ENCODE measurements at places on chromosomes 11 and 22.
A peak's percentile ranks its signal among the peaks of the same experiment; 100 is the strongest.

- DNase-seq = no peak
Measured at GRCh38 chr11:44179173-44179572, 83.7 kb downstream of the EXT2 start.

- no peak for DNase-seq
Measured at GRCh38 chr11:130672911-130673310, 224.5 kb downstream of the ADAMTS15 start.

DNA sequence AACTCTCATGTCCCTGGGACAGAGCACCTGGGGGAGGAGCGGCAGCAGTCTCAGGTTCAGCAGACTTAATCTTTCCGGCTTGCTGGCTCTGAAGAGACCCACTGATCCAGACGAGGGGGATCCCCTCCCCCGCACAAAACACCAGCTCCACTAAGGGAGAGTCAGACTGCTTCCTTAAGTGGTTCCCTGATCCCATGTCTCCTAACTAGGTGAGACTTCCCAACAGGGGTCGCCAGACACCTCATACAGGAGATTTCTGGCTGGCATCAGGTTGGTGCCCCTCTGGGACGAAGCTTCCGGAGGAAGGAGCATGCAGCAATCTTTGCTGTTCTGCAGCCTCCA lies 157.2 kb upstream of the TMEM45B start:
- DNase-seq = peak; percentile 40

- DNase-seq = no peak
Measured at GRCh38 chr11:132343445-132344175, 973.2 kb downstream of the NTM start.

DNA sequence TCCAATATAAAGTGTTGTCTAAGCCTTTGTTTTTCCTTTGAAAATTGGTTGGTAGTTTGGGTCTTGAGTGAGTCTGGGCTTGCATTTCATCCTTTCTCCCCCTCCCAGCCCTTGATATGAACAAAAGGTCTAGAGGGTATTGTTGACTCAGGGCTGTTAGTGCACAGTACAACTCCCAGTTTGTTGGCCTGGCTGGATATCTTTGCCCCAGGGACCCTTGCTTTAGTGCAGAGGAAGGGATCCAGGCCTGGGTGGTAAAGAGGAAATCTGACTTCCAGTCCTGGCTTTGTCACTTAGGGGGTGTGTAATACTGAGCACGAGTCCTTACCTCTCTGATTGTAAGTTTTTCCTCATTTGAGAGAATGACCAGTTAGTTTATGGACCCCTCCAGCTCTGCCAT lies 330.4 kb downstream of the TMEM135 start:
- no peak for DNase-seq

GRCh38 chr22:21451545-21452520 lies 15.4 kb upstream of the TMEM191C start:
- no peak for DNase-seq

- no peak for DNase-seq
Measured at GRCh38 chr11:118892514-118892913, 8.8 kb downstream of the CXCR5 start.

- no peak for DNase-seq
Measured at GRCh38 chr22:33823552-33823951, 96.7 kb downstream of the LARGE1 start.

GRCh38 chr11:12216671-12217374 lies 106.4 kb downstream of the MICAL2 start:
- DNase-seq = no peak

GRCh38 chr22:29705651-29706050 lies 14.2 kb upstream of the CABP7 start:
- no peak for DNase-seq

DNA sequence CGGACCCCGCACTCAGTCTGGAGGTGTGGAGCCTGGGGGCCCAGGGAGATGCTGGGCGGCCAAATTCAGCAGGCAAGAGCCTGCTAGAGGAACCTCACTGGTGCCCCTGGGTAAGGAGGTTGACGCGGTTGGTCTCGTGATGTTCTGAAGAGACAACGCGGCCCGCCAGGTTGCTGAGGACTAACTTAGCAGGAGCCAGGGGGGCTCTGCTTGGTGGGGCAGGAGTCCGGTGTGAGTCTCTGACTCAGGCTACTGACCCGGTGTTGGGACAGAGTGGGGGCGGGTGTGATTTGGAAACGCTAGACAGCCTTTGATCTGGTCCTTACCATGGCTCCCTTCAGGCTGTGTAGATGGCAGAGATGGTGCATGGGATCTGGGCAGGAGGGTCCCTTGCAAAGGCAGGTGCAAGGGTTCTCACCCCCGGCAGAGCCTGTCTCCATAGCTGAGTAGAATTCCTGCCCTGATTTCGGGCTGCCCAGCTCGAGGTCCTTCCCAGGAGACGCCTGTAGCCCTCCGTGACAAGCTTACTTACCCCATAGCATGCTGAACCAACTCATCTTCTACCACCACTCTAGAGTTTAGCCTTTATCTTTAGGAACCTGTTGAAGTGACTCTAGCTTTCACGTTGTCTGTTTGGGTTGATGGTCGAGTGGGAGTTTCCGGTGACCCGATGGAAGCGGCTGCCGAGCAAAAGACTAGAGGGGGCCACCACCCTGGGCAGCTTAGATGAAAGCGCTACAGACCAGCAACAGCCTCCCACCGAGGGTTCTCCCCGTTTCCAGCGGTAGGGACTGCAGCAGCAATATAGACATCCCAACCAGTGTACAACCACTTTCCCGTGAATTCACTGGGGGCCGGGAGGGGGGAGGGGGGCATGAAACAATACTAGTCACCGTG lies 38.4 kb downstream of the KCNC1 start:
- DNase-seq = no peak

DNA sequence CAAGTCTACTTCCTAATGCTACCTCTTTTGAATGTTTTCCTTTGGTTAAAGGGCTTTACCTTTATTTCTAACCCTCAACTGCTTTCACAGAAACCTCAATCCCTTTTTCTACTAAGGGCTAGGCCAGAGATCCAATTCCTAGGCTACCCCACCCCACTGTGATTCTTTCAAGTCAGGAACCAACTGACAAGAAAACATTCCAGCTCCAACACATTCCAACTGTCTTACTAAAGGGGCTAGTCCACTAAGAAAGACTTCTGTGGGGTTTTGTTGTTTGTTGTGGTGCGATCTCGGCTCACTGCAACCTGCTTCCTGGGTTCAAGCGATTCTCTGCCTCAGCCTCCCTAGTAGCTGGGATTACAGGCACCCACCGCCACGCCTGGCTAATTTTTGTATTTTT lies 151.3 kb downstream of the APOL5 start:
- no peak for DNase-seq

DNA sequence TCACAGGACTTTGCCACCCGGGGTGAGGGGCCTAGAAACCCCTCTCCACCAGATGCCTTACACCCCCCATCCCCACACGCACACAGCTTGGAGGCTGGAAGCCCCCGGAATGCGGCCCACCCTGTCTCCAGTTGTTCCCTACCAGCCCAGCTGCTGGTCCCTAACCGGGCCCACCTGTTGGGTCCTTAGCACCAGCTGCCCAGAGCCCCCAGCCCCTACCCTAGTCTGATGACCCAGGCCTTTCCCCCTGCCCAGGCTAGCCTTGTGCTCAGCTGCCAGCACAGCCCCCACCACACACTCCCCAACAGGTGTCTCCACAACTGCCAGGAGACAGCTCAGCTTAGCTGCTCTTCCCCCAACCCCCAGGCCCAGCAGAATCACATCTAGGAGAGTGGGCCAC lies 67.1 kb downstream of the CDKN1C start:
- no peak for DNase-seq

GRCh38 chr11:76268498-76268897 lies 62.2 kb upstream of the WNT11 start:
- no peak for DNase-seq

GRCh38 chr11:9344061-9344680 lies 29.8 kb upstream of the TMEM41B start:
- no peak for DNase-seq

- no peak for DNase-seq
Measured at GRCh38 chr11:69416143-69416515, 65.3 kb upstream of the LINC01488 start.

DNA sequence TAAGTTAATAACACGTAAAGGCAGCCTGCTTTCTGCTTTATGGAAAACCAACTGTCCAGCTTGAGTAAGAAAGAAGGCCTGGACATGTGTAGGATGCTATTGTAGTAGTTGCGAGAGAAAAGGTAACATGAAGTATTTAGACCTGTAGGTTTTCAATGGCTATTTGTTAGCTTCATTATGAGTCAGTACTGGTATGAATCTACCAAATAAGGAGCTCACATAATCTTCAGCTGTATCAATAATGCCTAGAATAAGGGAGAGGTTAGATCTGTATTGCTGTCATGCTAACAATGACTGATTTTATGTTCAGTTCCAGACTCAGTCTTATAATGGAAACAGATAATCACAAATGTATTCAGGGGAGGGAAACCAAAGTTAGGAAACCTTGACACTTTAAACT lies 550.3 kb downstream of the CNTN5 start:
- no peak for DNase-seq

- no peak for DNase-seq
Measured at GRCh38 chr11:33930317-33931021, 38.6 kb upstream of the LMO2 start.

- DNase-seq = no peak
Measured at GRCh38 chr22:49404020-49404419, 423.7 kb downstream of the BRD1 start.

- DNase-seq = no peak
Measured at GRCh38 chr22:19215360-19215759, 36.8 kb upstream of the SLC25A1 start.

- DNase-seq = no peak
Measured at GRCh38 chr11:21148376-21148775, 479.0 kb downstream of the NELL1 start.

GRCh38 chr11:121244884-121245283 lies 47.7 kb upstream of the SC5D start:
- no peak for DNase-seq

- no peak for DNase-seq
Measured at GRCh38 chr11:76802621-76803020, 19.5 kb downstream of the TSKU start.

GRCh38 chr11:113952588-113952987 lies 22.3 kb upstream of the HTR3A start:
- DNase-seq = no peak

- DNase-seq = no peak
Measured at GRCh38 chr11:119023741-119024140, 5.2 kb downstream of the TRAPPC4 start.

DNA sequence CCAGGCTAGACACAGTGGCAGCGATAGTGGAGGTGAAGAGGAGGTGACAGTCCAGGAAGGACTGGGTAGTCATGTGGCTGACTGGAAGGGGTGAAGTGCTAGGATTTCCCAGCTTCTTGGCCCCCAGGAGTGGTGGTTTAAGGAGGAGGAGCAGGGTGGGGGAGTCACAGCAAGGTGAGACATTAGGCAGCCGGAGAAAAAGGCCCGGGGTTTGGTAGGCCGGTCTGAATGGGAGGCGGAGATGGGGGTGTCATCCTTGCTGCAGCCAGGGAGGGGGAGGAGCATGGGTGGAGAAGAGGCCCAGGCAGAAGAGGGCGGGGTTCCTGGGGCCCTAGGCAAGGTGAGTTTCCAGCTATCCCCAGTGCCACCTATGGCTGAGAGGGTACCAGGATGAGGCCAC lies 6.1 kb downstream of the SIPA1 start:
- DNase-seq = no peak

- no peak for DNase-seq
Measured at GRCh38 chr22:24416095-24416494, 11.3 kb upstream of the ADORA2A start.
